ENCODE measurements at places on chromosomes 12 and 14. TPM values are rescaled to one million over a fixed set of nuclear protein-coding genes. Genes with fewer than 3 reads are reported as not detected.

The GALNT8 gene
- 1.5 TPM for total RNA-seq

The SLC8A3 gene
- 0.05 TPM for total RNA-seq

The ADGRD1 gene
- total RNA-seq, result 99.5 TPM

The HOXC13 gene
- total RNA-seq, result not detected

The MANSC4 gene
- not detected for total RNA-seq

The SERPINA12 gene
- not detected for total RNA-seq

The MYRFL gene
- 0.14 TPM for total RNA-seq

- no peak for DNase-seq
These were observed 3.3 kb upstream of the SLC4A8 start for GRCh38 chr12:51421266-51421884.

GRCh38 chr12:55173456-55173855 lies 47.2 kb downstream of the OR9K2 start:
- DNase-seq, result no peak

GRCh38 chr12:93889516-93890212 lies 212.5 kb downstream of the CRADD start:
- DNase-seq, result no peak

DNA sequence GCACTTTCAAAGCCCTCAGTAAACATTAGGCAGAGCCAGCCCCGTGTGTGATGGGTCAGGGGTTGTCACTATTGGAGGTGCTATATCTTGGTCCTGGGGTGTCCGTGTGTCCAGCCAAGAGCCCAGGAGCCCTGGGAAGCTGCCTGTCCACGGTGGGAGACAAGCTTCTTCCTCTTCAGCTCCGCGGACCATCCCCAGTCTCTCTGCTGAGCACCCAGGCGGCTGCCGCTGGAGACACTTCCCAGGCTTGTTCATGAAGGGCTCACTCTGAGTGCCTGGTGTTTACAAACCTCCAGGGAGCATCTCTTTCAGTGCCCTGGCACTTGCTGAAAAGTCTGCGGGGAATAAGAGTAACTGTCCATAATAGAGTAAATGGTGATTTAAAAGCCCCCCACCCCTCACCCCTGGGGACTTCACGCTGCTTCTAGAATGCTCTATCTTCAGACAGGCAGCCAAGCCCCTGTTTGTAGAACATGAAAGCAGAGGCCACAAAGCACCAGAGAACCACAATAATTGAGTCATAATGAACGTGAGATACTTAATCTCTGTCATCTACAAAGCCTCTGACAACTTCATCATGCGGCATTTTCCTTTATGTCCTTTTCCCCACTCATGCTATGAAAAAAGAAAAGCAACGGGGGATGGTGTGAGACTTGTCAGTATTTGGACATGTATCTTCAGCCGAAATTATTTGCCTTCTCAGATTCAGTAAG lies 178.6 kb downstream of the TMEM132C start:
- DNase-seq, result no peak

GRCh38 chr14:105149146-105149781 lies 19.3 kb downstream of the JAG2 start:
- peak; percentile 12 for DNase-seq

- no peak for DNase-seq
These were observed 7.0 kb upstream of the CRACR2A start for GRCh38 chr12:3759878-3760277.

DNA sequence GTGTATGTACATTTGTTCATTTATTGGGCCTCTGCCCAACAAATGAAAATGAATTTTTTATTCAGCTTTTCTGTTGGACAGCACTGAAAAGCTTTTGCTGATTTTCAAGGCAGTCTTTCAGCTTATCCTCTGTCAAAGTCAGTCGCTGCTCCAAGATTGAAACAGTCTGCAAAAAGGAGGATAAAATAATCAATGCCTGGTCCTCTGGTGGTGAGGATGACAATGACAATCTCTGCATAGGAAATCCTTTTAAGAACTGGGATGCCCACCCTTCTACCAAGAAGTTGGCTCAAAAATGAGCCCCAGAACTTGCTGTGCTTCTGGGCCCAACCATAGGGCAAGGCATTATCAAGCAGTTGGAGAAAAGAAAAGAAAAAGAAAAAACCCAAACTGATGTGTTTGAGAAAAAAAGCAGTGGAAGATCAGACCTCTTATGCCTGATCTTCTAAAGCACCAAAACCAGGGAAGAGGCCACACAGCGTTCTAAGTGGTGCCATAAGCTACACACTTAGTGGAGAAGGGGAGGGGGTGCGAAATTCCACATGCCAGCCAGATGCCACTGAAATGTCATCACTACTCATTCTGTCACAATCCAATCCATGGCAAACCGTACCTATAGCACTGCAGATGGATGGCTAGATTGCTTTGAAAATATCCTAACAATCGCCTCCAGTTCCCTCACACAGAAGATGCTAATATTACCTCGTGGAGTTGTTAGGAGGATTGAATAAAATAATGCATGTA lies 69.0 kb upstream of the DUSP6 start:
- no peak for DNase-seq

DNA sequence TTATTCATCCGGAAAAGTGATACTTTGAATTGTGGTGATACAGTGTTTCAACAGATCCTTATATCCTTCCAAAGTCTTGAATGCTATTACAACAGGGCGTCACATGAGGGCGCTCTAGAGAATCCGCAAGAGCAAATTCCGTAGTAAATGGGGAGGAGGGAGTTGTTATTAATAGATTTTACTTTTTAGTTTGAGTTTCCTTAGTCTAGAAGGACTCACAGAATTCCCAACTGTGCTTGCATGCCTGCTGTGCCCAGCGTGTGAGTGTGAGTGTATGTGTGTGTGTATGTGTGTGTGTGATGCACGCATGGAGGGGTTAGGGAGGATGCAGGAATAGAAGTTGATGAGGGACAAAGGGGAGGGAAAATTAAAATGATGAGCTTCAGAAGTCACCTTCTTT lies 375.3 kb downstream of the C12orf75 start:
- DNase-seq, result no peak

- no peak for DNase-seq
These were observed 89.0 kb upstream of the TRAF3 start for GRCh38 chr14:102688290-102688689.

DNA sequence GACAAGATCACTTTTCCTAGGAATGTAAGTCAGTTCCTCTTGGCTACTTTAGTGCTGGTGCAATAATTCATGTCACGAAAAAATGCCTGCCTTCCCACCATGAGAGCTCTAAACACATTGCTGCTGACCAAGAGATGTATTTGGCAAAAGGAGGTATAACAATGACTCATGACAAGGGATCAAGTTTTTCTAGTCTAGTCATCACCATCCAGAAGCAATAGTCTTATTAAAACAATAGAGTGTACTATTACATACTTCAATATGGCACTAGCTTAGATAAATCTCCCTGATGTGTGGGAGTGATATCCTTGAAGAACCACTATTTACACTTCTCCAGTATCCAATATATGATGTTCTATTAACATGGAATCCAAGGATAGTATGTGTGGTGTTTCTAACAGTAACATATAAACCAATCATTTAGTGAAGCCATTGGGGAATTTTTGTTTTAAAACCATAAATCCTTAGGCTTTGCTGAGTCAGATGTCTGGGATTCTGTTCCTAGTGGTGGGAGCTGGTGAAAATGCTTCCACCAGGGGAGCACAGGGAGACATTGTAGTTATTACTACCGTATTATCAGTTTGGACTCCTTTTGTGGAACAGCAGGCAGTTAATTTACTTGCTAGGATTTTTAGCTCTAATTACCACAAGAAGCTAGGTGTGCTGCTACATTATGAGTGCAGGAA lies 1387.5 kb downstream of the LRFN5 start:
- no peak for DNase-seq

Measured in left ventricle myocardium inferior (tissue), 1 donor.